ENCODE measurements at places on chromosomes 1 and 21. TPM values are rescaled to one million over a fixed set of nuclear protein-coding genes. Genes with fewer than 3 reads are reported as not detected.

GRCh38 chr1:2446394-2446793 lies 29.7 kb upstream of the PLCH2 start:
- no peak overlapping the region for H3K4me3 ChIP-seq
- no peak overlapping the region for H3K27ac ChIP-seq
- peaks cover 2% of the 10 kb centered on the region for H3K27me3 ChIP-seq
- no peak for DNase-seq
- H3K4me1 ChIP-seq, result no peaks in the 10 kb centered on the region
- H3K36me3 ChIP-seq, result no peaks in the 10 kb centered on the region

DNA sequence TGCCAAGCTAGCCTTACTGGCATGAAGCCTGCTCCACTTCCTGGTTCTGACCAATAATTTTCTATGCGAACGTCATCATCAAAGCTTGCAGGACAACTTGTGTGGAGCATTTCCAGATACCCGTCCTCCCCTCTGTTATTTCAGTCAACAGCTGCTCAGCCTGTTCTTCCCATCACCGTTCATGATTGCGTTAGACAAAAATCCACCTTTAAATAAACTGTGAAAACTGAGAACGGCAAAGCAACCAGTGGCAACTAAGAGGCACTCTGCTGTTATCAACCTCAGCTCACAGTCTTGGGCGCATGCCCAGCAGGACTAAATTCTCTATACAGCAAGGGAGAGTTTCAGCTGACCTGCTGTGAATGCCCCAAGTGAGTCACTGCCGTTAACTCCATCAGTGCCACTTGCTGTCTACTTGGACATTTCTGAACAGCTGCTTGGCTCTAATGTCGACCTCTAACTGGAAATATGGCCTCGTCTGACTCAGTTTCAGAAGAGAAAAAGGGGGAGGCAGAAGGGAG lies 207.4 kb upstream of the RUNX1 start:
- peak; percentile 90 for DNase-seq
- no peak overlapping the region for H3K4me3 ChIP-seq
- no peaks in the 10 kb centered on the region for H3K27me3 ChIP-seq
- H3K4me1 ChIP-seq, result no peaks in the 10 kb centered on the region
- H3K36me3 ChIP-seq, result no peaks in the 10 kb centered on the region
- H3K27ac ChIP-seq, result peak overlapping the region; percentile 86

GRCh38 chr1:3910049-3910731 lies 10.1 kb upstream of the C1orf174 start:
- H3K4me3 ChIP-seq, result no peak overlapping the region
- no peak for DNase-seq
- H3K4me1 ChIP-seq, result no peaks in the 10 kb centered on the region
- no peak overlapping the region for H3K27ac ChIP-seq
- H3K36me3 ChIP-seq, result no peaks in the 10 kb centered on the region

DNA sequence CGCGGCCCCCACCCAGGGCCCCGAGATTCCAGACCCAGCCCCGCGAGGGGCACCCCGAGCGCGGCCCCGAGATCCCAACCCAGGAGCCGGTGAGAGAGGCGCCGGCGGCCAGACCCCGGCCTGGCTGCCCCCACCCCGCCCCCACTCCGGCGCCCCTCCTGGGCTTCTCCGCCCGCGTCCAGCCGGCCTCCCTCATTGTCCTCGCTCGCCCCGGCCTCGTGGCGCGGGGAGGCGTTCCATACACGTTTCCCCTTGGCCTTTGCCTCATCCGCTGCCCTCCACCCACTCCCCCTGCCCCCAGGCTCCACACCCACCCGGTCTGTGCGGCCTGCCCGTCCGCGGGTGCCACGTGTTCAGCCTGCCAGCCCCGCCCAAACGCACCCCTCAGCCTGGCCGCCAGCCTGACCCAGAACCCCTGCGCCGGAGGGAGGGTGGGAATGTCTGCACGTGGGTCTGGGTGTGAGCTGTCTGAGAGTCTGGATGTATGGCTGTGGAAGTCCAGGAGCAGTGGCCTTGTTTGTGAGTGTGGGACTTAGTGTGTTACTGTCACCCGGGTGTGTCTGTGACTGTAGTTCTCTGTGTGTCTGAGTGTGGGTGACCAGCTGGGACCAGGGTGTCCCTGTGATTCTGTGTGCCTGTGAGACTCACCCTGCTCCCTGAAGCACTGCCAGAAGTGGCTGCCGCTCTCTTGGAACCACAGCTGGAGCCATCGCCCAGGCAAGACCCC lies 681 bp downstream of the B4GALT2 start:
- no peak for DNase-seq
- no peaks in the 10 kb centered on the region for H3K27me3 ChIP-seq
- peaks cover 43% of the 10 kb centered on the region for H3K4me1 ChIP-seq
- H3K36me3 ChIP-seq, result peaks cover 21% of the 10 kb centered on the region
- H3K27ac ChIP-seq, result peak overlapping the region; percentile 48

GRCh38 chr1:57270927-57271698 lies 152.7 kb downstream of the DAB1 start:
- H3K4me1 ChIP-seq, result no peaks in the 10 kb centered on the region
- no peak overlapping the region for H3K4me3 ChIP-seq
- H3K27me3 ChIP-seq, result no peaks in the 10 kb centered on the region
- no peak for DNase-seq
- no peaks in the 10 kb centered on the region for H3K36me3 ChIP-seq

- no peaks in the 10 kb centered on the region for H3K27me3 ChIP-seq
- no peak overlapping the region for H3K4me3 ChIP-seq
- DNase-seq, result no peak
- H3K4me1 ChIP-seq, result no peaks in the 10 kb centered on the region
- H3K27ac ChIP-seq, result no peak overlapping the region
- H3K36me3 ChIP-seq, result no peaks in the 10 kb centered on the region
These were observed 10.4 kb upstream of the BCAR3 start for GRCh38 chr1:93692026-93692425.

DNA sequence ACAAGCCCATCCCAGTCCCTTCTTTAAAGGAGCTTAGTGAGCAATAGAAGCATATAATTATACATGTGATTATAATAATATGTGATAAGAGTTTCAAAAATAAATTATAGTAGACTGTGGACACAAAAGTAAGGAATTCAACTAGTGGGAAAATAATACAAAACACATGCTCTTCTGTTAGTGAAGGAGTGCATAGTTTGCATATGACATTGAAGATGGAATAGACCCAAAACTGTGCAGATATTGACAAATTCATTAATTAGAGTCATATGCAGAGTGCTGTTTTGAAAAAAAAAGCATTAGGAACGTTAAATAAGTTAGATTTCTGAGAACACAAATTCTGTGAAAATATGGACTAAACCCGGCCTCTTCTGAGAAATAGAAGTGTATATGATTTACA lies 278.8 kb downstream of the ASTN1 start:
- H3K27ac ChIP-seq, result no peak overlapping the region
- H3K4me1 ChIP-seq, result no peaks in the 10 kb centered on the region
- no peaks in the 10 kb centered on the region for H3K36me3 ChIP-seq
- H3K4me3 ChIP-seq, result no peak overlapping the region
- DNase-seq, result no peak
- H3K27me3 ChIP-seq, result no peaks in the 10 kb centered on the region

DNA sequence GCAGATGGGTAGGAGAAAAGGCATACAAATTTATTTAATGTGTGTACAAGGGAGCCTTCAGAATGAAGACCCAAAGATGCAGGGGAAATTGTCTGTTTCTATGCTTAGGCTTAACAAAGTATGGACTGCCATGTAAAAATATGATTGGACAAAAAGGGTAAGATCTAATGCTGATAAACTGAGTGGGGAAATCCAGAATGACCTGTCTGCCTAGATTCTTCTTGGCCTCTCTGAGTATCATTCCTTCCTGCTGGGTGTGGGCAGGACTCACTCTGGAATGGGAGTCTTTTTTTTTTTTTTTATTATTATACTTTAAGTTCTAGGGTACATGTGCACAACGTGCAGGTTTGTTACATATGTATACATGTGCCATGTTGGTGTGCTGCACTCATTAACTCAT lies 61.0 kb downstream of the IGSF5 start:
- no peak overlapping the region for H3K27ac ChIP-seq
- H3K4me1 ChIP-seq, result no peaks in the 10 kb centered on the region
- H3K36me3 ChIP-seq, result no peaks in the 10 kb centered on the region
- no peak overlapping the region for H3K4me3 ChIP-seq
- no peaks in the 10 kb centered on the region for H3K27me3 ChIP-seq

- no peak overlapping the region for H3K4me3 ChIP-seq
- no peaks in the 10 kb centered on the region for H3K36me3 ChIP-seq
- DNase-seq, result no peak
- no peaks in the 10 kb centered on the region for H3K27me3 ChIP-seq
- H3K27ac ChIP-seq, result no peak overlapping the region
These were observed 213.4 kb downstream of the USP25 start for GRCh38 chr21:15943009-15943666.

DNA sequence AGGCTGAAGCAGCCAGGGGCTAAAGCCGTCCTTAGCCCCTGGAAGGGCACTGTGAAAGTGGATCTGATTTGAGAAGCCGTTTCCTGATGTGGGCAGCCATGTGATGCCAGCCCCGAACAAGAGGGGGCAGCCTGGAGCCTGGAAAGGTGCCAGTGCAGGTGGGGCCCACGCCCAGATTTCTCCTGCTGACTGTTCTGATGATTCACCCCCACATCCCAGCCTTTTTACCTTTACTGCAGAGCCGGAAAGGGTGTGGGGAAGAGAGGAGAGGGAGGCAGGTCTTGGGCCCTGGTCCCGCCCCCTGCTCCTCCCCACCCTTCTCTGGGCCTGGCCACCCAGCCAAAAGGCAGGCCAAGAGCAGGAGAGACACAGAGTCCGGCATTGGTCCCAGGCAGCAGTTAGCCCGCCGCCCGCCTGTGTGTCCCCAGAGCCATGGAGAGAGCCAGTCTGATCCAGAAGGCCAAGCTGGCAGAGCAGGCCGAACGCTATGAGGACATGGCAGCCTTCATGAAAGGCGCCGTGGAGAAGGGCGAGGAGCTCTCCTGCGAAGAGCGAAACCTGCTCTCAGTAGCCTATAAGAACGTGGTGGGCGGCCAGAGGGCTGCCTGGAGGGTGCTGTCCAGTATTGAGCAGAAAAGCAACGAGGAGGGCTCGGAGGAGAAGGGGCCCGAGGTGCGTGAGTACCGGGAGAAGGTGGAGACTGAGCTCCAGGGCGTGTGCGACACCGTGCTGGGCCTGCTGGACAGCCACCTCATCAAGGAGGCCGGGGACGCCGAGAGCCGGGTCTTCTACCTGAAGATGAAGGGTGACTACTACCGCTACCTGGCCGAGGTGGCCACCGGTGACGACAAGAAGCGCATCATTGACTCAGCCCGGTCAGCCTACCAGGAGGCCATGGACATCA lies at the start of gene SFN:
SFN (plus strand) TSS at position 369 of the 904 bp plus-strand sequence; CDS start at position 433, 64 bp downstream.
- no peak for DNase-seq
- no peaks in the 10 kb centered on the region for H3K27me3 ChIP-seq
- H3K4me1 ChIP-seq, result peaks cover 19% of the 10 kb centered on the region
- H3K36me3 ChIP-seq, result no peaks in the 10 kb centered on the region
- H3K27ac ChIP-seq, result peak within 1 kb of the TSS; percentile 100

GRCh38 chr1:6490181-6491080 lies 1.0 kb downstream of the PLEKHG5 start:
- H3K36me3 ChIP-seq, result no peaks in the 10 kb centered on the region
- DNase-seq, result no peak
- peak overlapping the region; percentile 77 for H3K27ac ChIP-seq

DNA sequence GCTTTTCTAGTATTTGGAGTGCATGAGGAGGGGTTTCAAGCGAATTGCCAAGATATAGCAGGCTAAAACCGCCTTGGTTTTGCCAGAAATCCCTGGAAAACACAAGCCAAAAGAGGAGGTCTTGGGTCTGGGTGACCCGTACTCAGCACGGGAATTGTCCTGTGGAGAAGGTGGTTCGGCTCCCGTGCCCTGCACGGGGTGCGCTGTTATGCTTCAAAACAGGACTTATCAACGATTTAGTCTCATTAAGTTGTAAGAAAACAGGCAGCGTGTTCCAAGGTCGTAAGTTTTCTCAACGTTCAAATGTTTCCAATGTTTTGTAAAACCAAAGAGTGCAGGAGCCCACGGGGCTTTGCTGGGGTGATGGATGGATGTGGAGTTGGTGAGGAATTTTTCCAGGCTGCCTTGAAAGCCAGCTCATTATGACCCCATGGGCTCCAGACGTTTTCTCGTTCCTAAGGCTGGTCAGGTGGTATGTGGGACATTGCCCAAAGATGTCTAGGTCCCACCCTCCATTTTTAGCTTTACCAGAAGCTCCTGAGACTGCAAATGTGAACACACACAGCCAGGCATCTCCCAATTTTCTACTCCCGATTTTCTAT lies 75.4 kb upstream of the CLDN14 start:
- no peaks in the 10 kb centered on the region for H3K36me3 ChIP-seq
- no peak overlapping the region for H3K27ac ChIP-seq
- no peaks in the 10 kb centered on the region for H3K4me1 ChIP-seq
- no peaks in the 10 kb centered on the region for H3K27me3 ChIP-seq
- peak; percentile 42 for DNase-seq
- H3K4me3 ChIP-seq, result no peak overlapping the region

- no peak overlapping the region for H3K4me3 ChIP-seq
- no peaks in the 10 kb centered on the region for H3K4me1 ChIP-seq
- H3K27me3 ChIP-seq, result no peaks in the 10 kb centered on the region
- DNase-seq, result no peak
- no peaks in the 10 kb centered on the region for H3K36me3 ChIP-seq
These were observed 70.6 kb downstream of the TGFB2 start for GRCh38 chr1:218415726-218416125.

DNA sequence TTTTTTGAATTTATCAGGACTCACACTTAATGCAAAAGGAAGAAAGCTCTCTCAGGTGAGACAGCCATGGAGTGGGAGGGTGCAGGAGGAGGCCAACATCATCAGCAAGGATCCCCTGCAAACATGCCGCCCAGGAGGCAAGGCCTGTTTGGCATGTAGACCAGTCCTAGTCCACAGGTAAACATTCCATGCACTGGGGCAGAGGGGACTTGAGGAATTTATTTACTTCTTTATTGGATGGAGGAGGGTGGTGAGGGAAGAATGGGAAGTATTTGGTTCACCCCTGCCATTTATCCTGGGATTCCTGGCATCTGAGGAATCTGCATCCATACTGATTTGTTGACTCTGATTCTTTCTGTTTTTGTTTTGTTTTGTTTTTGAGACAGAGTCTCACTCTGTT lies 1.5 kb upstream of the UQCRHL start:
- no peak overlapping the region for H3K27ac ChIP-seq
- no peaks in the 10 kb centered on the region for H3K4me1 ChIP-seq
- H3K36me3 ChIP-seq, result no peaks in the 10 kb centered on the region
- DNase-seq, result no peak
- H3K27me3 ChIP-seq, result no peaks in the 10 kb centered on the region

DNA sequence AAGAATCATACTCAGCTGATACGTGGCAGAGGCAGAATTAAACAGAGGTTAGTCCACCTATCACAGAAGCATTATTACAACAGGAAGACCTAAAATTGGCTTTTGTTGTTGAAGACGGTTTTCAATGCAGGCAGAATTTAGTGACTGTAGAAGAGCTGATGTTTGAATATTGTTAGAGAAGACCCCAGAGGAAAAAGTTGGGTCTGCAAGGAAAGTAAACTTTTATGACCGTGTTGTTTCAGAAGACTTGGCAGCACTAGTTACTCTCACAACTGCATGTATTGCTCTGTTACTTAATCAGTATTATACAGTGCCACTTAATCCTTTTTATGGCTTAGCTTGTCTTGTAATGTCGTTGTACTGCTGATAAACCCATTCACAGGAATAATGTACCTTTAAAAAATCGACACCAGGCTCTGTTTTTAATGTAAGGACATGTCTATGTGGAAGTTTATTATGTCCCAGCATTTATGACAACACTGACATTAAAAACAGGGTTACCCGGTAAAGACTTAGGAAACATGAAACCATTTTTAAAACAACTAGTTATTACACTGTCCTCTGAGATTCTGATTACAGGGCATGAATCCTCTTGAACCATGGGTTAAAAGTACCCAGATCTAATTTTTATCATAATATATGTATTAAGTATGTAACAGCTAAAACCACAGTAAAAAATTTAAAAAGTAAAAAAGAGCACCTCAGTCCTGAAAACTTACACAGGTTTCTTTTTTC lies 235.4 kb downstream of the TTLL7 start:
- DNase-seq, result no peak
- no peaks in the 10 kb centered on the region for H3K36me3 ChIP-seq
- no peaks in the 10 kb centered on the region for H3K4me1 ChIP-seq
- H3K27ac ChIP-seq, result no peak overlapping the region

Gene OR14C36
- not detected for total RNA-seq

Gene GSTM3
- total RNA-seq, result 197 TPM

Data from right atrium auricular region (tissue), 2 donors.